ENCODE measurements at places on chromosomes 2 and 18. TPM values are rescaled to one million over a fixed set of nuclear protein-coding genes. Genes with fewer than 3 reads are reported as not detected.

Gene HOXD13
- 0.36 TPM for total RNA-seq

- H3K27ac ChIP-seq, result no peak overlapping the region
- H3K4me1 ChIP-seq, result peaks cover 19% of the 10 kb centered on the region
- H3K4me3 ChIP-seq, result no peak overlapping the region
- no peaks in the 10 kb centered on the region for H3K36me3 ChIP-seq
- H3K27me3 ChIP-seq, result no peaks in the 10 kb centered on the region
These were observed 47.3 kb upstream of the OTX1 start for GRCh38 chr2:63003351-63003750.

- peaks cover 26% of the 10 kb centered on the region for H3K27me3 ChIP-seq
- H3K27ac ChIP-seq, result no peak overlapping the region
- no peaks in the 10 kb centered on the region for H3K36me3 ChIP-seq
- H3K4me1 ChIP-seq, result no peaks in the 10 kb centered on the region
- no peak for DNase-seq
- no peak overlapping the region for H3K4me3 ChIP-seq
These were observed 503.7 kb downstream of the TMEM182 start for GRCh38 chr2:103265521-103265920.

Gene DSG4
- 0.04 TPM for total RNA-seq

DNA sequence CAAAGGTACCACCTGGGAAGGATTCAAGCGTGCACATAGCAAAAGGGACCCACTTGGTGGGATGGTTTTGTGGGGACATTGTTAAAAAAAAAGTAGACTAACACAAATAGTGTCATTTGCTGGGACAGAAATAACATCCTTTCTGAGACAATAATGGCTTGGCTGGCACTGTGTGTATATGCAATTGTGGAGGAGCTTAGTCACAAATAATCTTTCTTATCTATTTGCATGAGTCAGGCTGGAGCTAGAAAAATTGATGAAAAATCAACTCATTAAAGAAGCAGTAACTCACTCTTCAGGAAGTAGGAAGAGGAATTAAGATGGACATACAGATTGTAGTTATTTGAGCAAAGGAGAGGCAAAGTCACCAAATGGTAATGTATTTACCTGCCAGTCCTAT is 29.5 kb upstream of the ITGB6 start:
- DNase-seq, result peak; percentile 85
- no peaks in the 10 kb centered on the region for H3K36me3 ChIP-seq
- peak overlapping the region; percentile 90 for H3K27ac ChIP-seq
- no peak overlapping the region for H3K4me3 ChIP-seq
- H3K4me1 ChIP-seq, result peaks cover 61% of the 10 kb centered on the region

DNA sequence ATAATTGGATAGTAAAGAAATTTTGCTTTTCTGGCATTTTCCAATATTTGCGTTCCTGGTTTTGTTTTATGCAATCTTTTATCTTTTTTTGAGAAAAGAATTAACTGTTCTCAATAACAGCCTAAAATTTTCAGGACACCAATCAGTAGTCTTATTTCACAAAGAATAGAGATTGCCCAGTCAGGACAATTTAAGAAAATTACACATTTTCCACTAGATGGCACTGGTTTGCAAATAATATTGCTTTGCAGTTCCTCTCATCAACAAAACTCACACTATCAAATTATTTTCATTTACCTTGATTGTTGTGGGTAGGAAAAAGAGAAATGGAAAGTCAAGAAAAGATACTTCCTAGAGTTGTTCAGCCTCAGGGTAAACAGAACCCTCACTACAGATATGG is 2.4 kb upstream of the RBM45 start:
- H3K4me3 ChIP-seq, result no peak overlapping the region
- no peak overlapping the region for H3K27ac ChIP-seq
- H3K27me3 ChIP-seq, result no peaks in the 10 kb centered on the region
- H3K4me1 ChIP-seq, result peaks cover 19% of the 10 kb centered on the region
- peak; percentile 76 for DNase-seq
- no peaks in the 10 kb centered on the region for H3K36me3 ChIP-seq

GRCh38 chr2:30772021-30772705 is 35.1 kb downstream of the CAPN13 start:
- H3K27ac ChIP-seq, result no peak overlapping the region
- H3K36me3 ChIP-seq, result no peaks in the 10 kb centered on the region
- H3K27me3 ChIP-seq, result peaks cover 63% of the 10 kb centered on the region
- no peaks in the 10 kb centered on the region for H3K4me1 ChIP-seq
- H3K4me3 ChIP-seq, result no peak overlapping the region

GRCh38 chr2:46836295-46837111 is 79.1 kb downstream of the MCFD2 start:
- DNase-seq, result peak; percentile 55
- peaks cover 15% of the 10 kb centered on the region for H3K4me1 ChIP-seq
- no peaks in the 10 kb centered on the region for H3K27me3 ChIP-seq
- no peak overlapping the region for H3K4me3 ChIP-seq

Gene TTC27
- total RNA-seq, result 33.5 TPM

- H3K4me1 ChIP-seq, result no peaks in the 10 kb centered on the region
- H3K4me3 ChIP-seq, result no peak overlapping the region
- no peak overlapping the region for H3K27ac ChIP-seq
- DNase-seq, result no peak
- H3K36me3 ChIP-seq, result no peaks in the 10 kb centered on the region
These were observed 298.2 kb downstream of the CNTNAP5 start for GRCh38 chr2:124323321-124323720.
